ENCODE measurements at places on chromosomes 12 and 14. TPM values are rescaled to one million over a fixed set of nuclear protein-coding genes. Genes with fewer than 3 reads are reported as not detected.
A peak's percentile ranks its signal among the peaks of the same experiment; 100 is the strongest.

The KLHL33 gene
- total RNA-seq = 0.54 TPM

- peaks cover 21% of the 10 kb centered on the region for H3K4me1 ChIP-seq
- no peaks in the 10 kb centered on the region for H3K27me3 ChIP-seq
- peaks cover 65% of the 10 kb centered on the region for H3K36me3 ChIP-seq
- peak overlapping the region; percentile 98 for H3K27ac ChIP-seq
- peak overlapping the region; percentile 86 for H3K4me3 ChIP-seq
These were observed 3.5 kb downstream of the CDKN1B start for GRCh38 chr12:12720672-12721161.

GRCh38 chr14:49058511-49058910 lies 527.7 kb downstream of the RPS29 start:
- no peak for DNase-seq
- no peaks in the 10 kb centered on the region for H3K36me3 ChIP-seq
- H3K4me3 ChIP-seq = no peak overlapping the region

- H3K4me1 ChIP-seq = no peaks in the 10 kb centered on the region
- H3K27ac ChIP-seq = no peak overlapping the region
- no peak for DNase-seq
- H3K4me3 ChIP-seq = no peak overlapping the region
- H3K36me3 ChIP-seq = no peaks in the 10 kb centered on the region
- H3K27me3 ChIP-seq = no peaks in the 10 kb centered on the region
These were observed 378.0 kb upstream of the DDHD1 start for GRCh38 chr14:53531156-53531555.

DNA sequence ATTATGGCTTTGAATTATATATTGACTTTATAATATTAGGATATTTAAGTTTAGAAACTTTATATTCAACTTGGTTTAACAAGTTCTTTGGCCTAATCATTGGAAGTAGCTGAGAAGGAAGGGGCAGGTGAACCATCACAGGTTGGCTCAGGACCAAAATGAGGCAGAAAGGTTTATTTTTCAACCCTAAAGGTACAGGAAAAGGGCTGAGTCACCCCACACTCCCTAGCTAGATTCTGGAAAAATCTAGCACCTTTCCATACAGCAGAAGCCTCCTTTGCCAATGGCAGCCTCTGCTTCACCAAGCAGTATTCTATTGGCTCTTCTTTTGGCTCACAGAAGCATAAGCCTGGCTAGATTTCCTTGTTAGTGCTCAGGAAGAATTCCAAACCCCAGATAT lies 19.3 kb upstream of the MED6 start:
- H3K27ac ChIP-seq = no peak overlapping the region
- no peak overlapping the region for H3K4me3 ChIP-seq
- H3K27me3 ChIP-seq = no peaks in the 10 kb centered on the region
- H3K36me3 ChIP-seq = peaks cover 2% of the 10 kb centered on the region
- no peaks in the 10 kb centered on the region for H3K4me1 ChIP-seq
- no peak for DNase-seq

The EPYC gene
- not detected for total RNA-seq

DNA sequence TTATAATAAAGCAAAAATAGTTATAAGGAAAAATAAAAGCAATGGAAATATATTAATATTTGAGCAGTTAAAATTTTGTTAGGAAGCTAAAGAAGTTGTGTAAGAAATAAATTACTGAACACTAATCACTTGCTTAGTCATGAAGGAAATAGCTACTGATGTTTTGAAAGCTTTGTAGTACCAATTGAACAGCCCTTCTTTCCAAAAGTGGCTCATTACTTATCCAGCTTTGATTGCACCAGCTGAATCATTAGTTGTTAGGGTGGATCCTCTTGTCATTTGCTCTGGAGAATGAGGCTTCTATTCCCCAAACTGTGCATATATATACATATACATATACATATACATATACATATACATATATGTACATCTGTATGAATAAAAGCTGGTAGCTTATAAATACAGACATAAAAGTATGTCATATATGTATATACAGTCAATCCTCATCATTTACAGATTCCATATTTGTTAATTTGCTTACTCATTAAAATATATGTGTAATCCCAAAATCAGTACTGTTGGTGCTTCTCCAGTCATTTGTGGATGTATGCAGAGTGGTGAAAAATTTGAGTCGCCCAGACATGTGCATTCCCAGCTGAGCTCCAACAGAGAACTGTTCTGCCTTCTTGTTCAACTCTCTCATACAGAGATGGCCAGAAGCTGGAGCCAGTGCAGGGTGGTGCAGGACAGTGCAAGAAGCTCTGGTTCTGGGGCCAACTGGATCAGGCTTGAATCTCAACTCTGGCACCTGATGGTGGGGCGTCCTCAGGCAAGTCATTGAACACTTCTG lies 214.1 kb downstream of the RPAP3 start:
- H3K27ac ChIP-seq = no peak overlapping the region
- no peak overlapping the region for H3K4me3 ChIP-seq
- H3K36me3 ChIP-seq = peaks cover 9% of the 10 kb centered on the region
- H3K4me1 ChIP-seq = peaks cover 13% of the 10 kb centered on the region

The KRT83 gene
- not detected for total RNA-seq

GRCh38 chr14:70640938-70641547 lies 673 bp upstream of the TTC9 start:
- H3K27me3 ChIP-seq = no peaks in the 10 kb centered on the region
- H3K36me3 ChIP-seq = peaks cover 6% of the 10 kb centered on the region
- DNase-seq = peak; percentile 78
- H3K4me3 ChIP-seq = peak overlapping the region; percentile 88
- H3K4me1 ChIP-seq = peaks cover 36% of the 10 kb centered on the region
- H3K27ac ChIP-seq = peak overlapping the region; percentile 86

The FLVCR2 gene
- total RNA-seq = 4.4 TPM

The KRT77 gene
- total RNA-seq = not detected

GRCh38 chr14:74737753-74738325 lies 24.9 kb downstream of the FCF1 start:
- no peak overlapping the region for H3K4me3 ChIP-seq
- H3K27ac ChIP-seq = no peak overlapping the region
- peaks cover 2% of the 10 kb centered on the region for H3K4me1 ChIP-seq
- H3K27me3 ChIP-seq = no peaks in the 10 kb centered on the region
- peaks cover 27% of the 10 kb centered on the region for H3K36me3 ChIP-seq

Data from activated CD8-positive, alpha-beta T cell treated with anti-CD3 and anti-CD28 coated beads for 36 hours (primary cell).